ENCODE measurements at places on chromosomes 4 and X.
A peak's percentile ranks its signal among the peaks of the same experiment; 100 is the strongest.

DNA sequence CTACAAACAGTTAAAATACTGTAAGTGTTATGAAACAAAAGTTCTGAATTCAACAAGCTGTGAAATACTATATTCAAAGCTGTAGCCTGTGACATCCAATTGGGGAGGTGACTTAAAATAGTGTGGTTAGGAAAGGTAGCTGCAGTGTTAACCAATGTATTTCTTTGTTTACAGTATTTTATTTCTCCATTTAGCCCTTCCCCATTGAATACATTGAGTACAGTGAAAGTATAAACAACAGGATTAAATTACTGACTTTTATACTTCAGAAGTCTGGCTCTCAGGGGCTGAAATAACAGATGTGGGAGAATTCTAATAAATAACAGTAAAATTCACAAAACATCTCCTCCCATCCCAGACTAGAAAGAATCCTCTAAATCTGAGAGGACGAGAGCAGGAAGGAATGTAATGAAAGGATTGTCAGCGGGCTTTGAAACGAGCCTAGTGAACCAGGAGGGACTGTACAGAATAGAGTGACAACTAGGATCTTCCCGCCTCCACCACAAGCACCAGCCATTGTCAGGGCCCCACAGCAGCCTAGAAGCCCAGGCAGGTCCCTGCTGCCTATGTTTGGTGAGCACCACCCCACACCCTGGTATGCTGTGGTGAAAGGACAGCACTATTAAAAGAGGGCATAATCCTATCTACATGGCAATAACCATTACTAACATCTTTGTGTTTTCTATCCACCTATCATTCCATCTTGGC, 73.7 kb downstream of the SPCS3 start:
- DNase-seq: no peak

DNA sequence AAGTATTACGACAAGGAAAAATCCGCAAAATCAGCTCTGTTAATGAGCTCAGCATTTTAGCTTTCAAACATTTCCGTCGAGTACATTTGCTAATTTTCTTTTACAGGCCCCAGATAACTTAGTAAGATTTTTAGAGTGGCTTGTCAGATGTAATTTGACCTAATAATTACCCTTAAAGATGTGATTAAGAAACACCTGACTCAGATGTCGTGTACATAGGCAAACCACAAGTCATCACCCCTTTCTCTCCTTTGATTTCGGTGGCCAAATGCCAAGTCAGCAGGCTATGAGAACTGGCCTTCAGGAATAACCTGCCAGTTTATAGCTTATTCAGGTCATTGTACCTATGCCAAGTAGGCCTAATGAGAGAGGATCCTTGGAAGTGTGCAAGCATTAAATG, 369.6 kb downstream of the PCDH7 start:
- no peak for DNase-seq

GRCh38 chrX:130174937-130175336, 3.2 kb downstream of the RAB33A start:
- DNase-seq: no peak

GRCh38 chr4:26268246-26268645, 52.6 kb upstream of the RBPJ start:
- no peak for DNase-seq

DNA sequence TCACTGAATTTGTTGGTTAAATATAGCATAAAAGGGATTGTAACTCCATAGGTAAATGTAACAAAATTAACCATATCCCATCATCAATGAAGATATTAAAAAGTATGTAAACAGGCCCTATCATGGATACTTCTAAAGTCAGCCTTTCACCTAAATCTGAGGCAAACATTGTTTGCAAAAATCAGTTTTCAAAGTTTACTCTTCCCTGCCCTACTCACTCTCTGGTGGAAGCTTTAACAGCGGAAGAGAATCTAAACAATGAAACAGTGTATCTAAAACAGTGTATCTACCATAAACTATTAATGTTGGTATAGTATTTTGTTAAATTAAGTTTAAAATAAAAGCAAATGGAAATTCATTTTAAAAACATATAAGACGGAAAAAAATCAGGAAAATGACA, 21.1 kb downstream of the SMIM14 start:
- DNase-seq: no peak

- DNase-seq: no peak
Observed at GRCh38 chrX:14922437-14922836, 49.2 kb downstream of the MOSPD2 start.

- DNase-seq: no peak
Observed at GRCh38 chrX:117713411-117713810, 403.2 kb downstream of the KLHL13 start.

- DNase-seq: peak; percentile 97
Observed at GRCh38 chr4:2281575-2282343, 19.9 kb upstream of the MXD4 start.

DNA sequence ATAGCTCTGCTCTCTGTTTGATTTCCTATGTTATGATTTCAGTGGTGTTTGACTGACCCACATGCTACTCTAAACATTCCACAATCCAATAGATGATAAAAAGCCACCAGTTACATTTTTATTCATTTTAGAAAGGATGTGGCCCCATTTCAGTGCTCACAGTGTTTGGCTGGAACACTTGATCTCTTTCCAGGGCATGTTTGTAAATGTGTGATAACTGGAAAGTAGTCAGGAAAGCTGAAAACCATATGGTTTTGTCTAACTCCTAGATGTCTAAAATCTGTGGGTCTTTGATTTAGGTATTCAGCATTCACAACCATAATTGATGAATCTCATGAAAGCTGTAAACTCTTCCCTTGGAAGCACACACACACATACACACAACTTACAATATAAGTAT, 904.9 kb upstream of the AGA start:
- DNase-seq: no peak

GRCh38 chr4:42676066-42676951, 19.4 kb upstream of the ATP8A1 start:
- no peak for DNase-seq

DNA sequence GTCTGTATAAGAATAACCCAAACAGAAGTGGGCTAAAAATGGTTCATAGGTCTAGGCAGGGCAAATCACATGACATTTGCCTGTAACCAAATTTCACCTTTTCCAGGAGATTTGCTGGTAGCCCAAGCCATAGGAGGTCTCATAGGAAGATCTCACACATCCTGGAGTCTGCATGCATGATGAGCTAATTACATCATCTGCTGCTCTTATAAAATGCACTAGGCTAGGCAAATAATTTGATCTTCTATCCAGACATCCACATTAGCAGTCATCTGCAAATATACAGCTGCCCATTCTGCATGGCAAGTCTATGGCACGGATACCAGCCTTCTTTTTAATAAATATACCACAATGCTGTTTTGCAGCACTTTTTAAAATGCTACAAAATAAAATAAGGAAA, 87.2 kb downstream of the MAPK10 start:
- no peak for DNase-seq

DNA sequence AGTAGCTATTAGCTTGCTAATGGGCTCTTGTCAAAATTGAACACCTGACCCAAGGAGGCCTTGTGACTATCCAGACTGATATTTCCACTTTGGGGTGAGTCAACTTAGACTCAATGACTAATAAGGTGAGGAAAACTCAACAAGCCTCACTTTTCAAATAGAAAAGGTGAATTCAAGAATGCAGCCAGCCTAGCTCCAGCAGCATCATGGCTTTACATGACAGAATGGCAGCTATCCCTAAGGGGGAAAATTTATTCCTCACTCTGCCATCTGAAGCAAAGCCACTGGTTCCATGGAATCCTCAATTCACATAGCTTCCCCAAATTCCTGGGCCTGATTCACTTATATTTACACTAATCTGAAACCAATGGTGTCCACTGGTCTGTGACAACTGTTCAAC, 29.1 kb upstream of the RAB9B start:
- DNase-seq: no peak

GRCh38 chr4:186840222-186840701, 116.6 kb upstream of the FAT1 start:
- DNase-seq: no peak

DNA sequence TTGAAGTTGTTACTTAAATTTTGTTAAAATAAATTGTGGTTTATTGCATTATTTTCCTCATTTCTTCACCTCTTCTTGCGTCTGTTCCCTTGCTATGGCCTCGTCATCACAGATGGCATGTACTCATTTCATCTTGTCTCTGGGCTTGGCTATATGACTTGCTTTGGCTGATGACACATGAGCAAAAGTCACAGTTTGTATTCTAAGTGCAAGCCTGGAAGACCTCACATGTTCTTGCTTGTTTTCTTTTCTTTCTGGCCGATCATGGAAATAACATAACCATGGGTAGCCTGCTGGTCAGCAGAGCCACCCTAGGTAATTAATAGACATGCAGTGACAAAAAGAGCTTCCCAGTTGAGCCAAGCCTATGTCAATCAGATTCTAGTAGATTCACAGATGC, 527.9 kb downstream of the SPRY1 start:
- no peak for DNase-seq

- no peak for DNase-seq
Observed at GRCh38 chr4:76673362-76673761, 224.6 kb downstream of the SOWAHB start.

- no peak for DNase-seq
Observed at GRCh38 chr4:137529432-137529831, 2.9 kb downstream of the PCDH18 start.

DNA sequence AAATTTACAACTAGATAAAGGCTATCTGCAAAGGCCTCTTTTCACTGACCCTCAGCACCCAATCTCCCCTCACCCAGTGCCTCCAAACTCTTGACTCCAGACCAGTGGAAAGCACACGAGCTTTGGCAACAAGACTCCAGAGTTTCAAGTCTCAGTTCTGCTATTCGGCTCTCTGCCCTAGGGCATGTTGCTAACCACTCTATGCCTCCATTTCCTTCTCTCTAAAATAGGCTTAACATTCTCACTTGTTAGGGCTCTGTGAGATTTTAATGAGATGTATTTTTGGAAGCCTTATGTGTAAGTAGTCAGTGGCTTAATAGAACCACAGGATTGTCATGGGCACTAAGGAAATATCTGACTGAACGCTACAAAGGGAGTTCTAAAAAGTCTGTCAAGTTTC, 116.5 kb upstream of the IQCM start:
- no peak for DNase-seq

DNA sequence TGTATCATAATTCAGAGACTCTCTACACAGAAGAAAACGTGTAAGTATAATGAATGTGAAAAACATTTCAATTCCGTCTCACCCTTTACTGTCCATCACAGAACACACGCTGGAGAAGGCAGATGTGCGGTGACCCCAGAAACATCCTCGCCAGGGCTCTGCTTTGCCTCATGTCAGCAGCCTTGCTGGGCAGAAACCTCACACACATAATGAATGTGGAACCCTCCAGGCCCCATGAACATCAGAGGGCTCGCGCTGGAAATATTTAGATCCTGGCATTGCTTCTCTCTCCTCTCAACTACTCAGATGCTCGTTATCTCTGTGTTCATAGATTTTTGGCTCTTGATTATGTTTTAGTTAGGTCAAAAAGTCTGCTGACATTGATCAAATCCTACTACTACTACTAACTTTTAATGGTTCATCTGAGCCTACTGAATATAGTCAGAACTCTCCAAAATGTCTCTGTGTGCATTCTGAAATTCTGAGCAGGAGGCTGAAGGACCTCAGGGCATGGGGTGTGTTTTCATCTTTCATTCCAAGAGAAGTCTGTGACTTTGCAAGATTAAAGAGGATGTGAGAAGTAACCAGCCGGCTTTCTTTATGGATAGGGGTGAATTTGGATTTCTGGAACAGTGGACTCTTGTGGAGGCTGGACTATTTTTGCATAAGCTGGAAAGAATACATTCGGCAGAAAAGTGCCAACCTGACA, 27.0 kb downstream of the SMIM43 start:
- DNase-seq: no peak

DNA sequence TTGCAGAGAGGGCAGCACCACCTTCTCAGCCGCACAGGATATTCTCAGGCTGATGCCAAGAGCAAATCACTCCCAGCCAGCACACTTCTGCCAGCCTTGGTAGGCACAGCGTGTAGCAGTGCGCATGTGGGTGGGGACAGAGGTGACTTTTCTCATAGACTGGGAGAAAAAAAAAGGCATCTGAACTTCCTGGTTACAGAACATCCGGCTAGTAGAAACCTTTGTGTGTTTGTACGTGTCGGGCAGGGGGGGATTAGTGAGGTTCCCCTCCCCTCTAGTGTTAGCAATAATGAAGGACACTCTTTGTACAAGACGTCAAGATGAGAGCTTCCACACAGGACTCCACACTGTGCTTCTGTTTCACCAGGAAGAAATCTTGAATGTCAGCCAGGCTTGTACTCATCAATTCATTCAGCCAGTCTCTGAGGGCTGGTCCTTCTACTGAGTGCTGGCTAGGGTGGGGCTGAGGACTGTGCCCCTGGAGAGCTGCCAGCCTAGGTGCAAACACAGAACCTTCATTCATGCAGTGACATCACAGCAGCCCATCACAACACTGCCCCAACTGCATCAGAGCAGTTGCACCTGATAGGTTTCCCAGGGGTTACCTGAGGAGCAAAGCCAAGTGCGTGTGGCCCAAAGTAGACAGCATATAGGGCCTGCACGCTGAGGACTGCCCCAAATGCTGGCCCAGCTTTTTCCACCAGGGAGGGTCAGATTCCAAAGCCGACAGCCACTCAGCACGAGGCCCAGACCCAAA, 34.7 kb downstream of the SLC25A5 start:
- peak; percentile 66 for DNase-seq

GRCh38 chrX:77415161-77415560, 32.0 kb upstream of the FGF16 start:
- no peak for DNase-seq

GRCh38 chrX:28659269-28659668, 72.0 kb downstream of the IL1RAPL1 start:
- DNase-seq: no peak

DNA sequence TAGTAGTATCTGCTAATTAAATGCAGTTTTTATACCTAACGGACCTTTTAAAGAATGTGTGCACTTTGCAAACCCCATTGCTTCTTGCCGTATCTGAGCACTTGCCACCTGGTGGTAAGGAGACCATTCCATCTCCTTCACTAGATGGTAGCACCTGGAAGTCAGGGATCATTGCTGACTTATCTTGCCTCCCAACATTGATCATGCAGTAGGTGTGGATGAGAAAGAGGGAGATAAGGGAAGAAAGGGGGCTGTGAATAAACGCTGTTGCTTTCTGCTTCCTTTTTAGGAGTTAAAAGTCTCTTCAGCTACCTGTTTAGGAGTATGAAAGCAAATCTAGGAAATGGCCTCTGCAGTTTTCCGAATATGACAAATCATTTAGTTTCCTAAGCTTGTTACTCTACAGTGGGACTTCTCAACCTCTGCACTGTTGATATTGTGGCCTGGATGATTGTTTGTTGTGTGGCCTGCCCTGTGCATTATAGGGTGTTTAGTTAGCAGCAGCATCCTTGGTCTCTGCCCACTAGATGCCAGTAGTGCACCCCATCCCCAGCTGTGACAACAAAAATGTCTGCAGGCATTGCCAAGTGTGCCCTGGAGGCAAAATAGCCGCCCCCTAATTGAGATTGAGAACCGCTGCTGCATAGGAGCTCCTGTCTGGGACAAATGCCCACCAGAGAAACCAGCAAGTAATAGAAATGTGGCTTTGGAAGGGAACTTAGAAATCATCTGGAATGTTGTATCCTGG, 38.8 kb downstream of the GAB1 start:
- DNase-seq: no peak

GRCh38 chr4:105192474-105192873, 45.8 kb downstream of the TET2 start:
- no peak for DNase-seq
